ENCODE measurements at places on chromosomes 7 and 10.
A peak's percentile ranks its signal among the peaks of the same experiment; 100 is the strongest.

GRCh38 chr10:5761220-5761619 is 52.0 kb downstream of the GDI2 start:
- no peak for DNase-seq

- DNase-seq: peak; percentile 57
Observed at GRCh38 chr7:5282543-5283316, at the start of gene SLC29A4. SLC29A4 (plus strand) TSS chr7:5282943; CDS start chr7:5287817, 4,874 bp downstream.

GRCh38 chr7:149759093-149759860 is 14.1 kb downstream of the ZNF467 start:
- DNase-seq: no peak

GRCh38 chr7:25087855-25088254 is 37.2 kb downstream of the CYCS start:
- DNase-seq: peak; percentile 48

- no peak for DNase-seq
Observed at GRCh38 chr7:54904986-54905385, 113.8 kb upstream of the EGFR start.

GRCh38 chr10:85986777-85987176 is 379.8 kb downstream of the GRID1 start:
- no peak for DNase-seq

- no peak for DNase-seq
Observed at GRCh38 chr7:35025369-35025870, 11.9 kb downstream of the DPY19L1 start.

DNA sequence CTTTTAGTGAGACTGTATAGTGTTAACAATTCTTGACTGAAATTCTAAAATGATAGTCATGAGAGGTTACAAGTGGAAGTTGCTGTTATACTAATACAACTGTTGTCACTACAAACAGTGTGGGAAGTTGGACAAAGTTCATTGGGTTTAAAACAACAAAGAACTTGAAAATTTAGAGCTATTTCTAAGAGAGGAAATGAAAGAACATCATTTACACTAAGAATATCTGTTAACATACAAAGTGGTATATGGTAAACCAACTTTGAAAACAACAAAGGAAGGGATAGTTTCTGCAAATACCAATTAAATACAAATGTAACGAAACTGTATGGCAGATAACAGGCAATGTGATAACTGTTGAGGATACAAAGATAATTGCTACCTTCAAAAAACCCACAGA is 11.6 kb downstream of the MTPN start:
- DNase-seq: no peak

DNA sequence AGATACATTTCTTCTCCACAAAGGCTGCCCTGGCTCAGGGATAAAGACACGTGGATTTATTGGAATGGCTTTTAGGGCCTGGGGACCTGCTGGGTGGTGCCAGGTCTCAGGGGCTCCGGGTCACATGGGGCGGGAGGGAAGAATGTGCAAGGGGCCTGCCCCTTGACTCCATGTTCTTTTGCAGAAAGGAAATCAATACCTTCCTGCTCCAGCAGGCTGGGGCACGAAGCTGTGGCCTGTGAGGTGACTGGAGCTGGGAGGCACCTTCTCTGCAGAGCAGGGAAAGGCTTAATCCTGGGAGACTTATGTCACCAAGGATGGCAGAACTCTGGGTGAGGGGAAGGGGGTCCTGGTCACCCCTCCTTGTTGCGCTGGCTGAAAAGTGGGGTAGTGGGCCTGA is 42.3 kb upstream of the GNA12 start:
- no peak for DNase-seq

GRCh38 chr7:19964246-19964645 is 190.8 kb upstream of the TMEM196 start:
- DNase-seq: no peak

GRCh38 chr7:105389088-105389650 is 448 bp upstream of the SRPK2 start:
- no peak for DNase-seq

DNA sequence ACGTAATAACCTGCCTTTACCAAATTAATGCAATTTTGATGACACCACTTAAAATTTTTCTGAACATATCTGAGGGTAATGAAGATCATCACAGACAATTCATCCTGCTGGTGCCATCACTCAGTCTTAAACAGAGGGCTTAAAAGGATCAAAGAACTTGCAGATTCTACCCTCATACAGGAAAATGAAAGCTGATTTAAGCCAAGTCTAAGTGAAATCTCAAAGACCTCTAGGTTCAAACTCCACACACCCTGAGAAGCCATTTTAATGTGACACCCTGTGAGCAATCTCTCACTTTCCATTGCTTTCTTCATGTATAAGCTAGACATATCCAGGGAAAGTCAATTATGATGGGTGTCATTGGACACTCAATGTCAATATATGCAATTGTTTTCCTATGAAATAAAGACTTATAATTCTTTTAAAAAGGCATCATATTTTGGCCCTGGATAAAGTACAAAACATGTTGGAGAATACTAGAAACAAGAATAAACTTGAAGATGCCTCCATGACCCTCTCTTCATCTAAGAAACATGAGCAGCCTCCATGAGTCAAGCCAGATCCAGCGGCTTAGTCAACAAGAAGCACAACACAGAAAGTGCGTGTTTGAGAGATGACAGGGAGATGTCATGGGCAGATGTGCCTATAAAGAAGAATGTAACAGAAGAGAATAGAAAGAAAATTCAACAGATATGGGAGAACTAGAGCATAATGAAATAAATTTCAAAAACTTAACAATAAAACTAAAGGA is 291.9 kb downstream of the PARD3 start:
- DNase-seq: no peak

- DNase-seq: no peak
Observed at GRCh38 chr7:47358944-47359588, 222.8 kb downstream of the TNS3 start.

DNA sequence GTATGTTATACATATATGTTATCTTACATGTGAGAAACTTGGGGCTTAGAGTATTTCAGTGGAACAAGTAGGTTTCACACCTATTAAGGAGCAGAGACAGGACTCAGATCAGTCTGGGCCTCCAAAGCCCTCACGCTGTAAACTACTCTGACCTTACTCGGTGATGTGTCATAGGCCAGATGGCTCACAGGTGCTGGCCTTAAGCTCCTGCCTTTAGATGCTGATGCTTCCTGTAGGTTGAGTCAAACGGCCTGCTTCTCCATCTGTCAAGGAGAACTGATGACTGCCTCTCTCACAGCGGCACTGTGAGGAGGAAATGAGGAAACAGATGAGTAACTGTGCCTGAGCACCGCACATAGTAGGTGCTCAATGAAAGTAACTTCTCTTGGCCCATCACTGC is 312.6 kb upstream of the COBL start:
- no peak for DNase-seq

DNA sequence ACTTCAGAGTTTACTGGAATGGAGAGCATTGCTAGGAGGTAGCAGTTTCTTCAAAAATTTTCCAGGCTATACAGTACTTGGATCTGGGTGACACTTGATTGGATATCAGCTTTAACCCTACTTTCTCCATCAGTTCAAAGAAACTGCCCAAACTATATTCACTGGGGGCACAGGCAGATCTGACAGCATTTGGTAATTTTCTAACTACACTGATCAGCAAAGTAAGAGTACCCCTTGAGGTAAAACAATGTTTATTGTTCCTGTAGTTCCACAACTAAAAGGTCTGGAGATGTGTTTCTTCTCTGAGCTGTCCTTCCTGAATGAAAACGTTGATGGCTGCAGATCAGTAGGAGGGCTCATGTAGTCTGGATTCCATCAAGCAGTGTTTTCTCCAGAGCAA is 104.2 kb downstream of the CABCOCO1 start:
- DNase-seq: no peak

- DNase-seq: no peak
Observed at GRCh38 chr10:31940839-31941653, 12.4 kb upstream of the ARHGAP12 start.

DNA sequence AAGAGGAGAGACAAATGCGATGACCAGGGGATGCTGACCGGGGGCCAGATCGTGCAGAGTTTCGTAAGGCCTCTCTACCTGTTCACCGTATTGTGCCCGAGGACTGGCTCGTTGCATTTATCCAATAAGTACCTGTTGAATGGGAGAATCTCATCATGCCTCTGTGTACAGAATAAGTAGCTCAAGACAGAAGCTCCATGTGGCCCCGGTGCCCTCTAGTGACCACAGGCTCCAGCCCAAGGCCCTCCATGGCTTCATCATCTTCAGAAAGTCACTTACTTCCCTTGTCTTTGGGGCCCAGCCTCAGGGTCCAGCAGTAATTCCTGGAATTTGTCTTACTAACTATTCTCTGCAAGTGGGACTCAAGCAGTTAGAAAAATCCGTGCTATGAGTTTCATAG is 151.0 kb downstream of the CHN2 start:
- DNase-seq: no peak

- no peak for DNase-seq
Observed at GRCh38 chr7:33636359-33636758, 269.0 kb upstream of the BMPER start.

DNA sequence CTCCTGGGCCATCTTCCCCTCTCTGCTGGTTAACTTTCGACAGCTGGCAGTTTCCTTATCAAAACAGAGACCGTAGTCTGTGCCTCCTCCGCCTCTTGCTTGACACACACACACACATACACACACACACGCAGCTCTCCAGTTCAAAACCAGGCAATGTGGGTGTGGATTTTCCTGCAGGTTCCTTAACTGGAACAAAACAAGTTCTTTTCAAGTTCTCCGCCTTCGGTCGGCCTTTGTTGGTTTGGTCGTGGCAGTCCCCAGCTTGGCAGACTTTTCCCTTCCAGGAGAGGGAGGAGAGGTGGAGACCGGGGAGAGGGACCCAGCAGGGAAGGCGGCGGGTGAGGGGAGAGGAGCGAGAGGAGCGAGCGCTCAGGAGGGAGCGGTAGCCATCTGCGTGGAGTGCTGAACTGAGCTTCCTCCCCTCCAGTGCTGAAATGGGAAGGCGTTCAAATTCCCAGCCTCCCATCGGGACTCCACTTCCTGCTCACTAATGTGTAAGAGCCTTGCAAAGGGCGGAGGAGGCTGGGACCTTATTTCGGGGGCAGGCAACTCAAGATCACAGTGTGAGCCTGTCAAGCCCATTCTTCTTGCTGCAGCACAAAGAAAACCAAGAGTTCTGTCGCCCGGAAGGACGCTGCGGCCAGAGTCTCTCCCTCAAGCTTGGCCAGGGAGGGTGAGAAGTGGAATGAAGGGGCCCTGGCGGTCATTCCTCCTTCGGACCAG is 120.6 kb downstream of the PRPF18 start:
- DNase-seq: peak; percentile 61

- DNase-seq: no peak
Observed at GRCh38 chr7:68529221-68529620, 1069.1 kb upstream of the AUTS2 start.

GRCh38 chr7:105857009-105857952 is 19.1 kb downstream of the ATXN7L1 start:
- DNase-seq: no peak

- DNase-seq: no peak
Observed at GRCh38 chr7:43872406-43873110, 3.2 kb upstream of the MRPS24 start.

DNA sequence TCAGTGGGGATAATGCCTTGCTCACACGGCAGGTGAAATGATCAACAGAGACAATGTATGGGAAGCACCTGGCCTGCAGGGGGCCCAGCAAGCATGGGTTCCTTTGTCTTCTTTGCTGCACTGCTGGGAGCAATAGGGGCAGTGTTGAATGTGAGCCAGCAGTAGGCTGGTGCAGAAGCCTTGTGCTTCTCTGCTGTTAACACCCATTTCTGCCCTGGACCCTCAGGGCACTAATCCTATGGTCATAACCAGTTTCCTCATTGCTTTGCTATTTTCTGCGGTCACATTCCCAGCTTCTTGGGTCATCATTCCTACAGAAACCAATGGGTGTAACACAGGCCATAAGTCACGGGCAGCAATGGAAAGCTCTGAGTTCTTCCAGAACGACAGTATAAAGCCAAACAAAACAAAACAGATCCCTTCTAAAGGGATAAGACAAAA is 10.9 kb upstream of the LGI1 start:
- DNase-seq: peak; percentile 34

- no peak for DNase-seq
Observed at GRCh38 chr7:66696774-66697191, 43.8 kb upstream of the RABGEF1 start.

DNA sequence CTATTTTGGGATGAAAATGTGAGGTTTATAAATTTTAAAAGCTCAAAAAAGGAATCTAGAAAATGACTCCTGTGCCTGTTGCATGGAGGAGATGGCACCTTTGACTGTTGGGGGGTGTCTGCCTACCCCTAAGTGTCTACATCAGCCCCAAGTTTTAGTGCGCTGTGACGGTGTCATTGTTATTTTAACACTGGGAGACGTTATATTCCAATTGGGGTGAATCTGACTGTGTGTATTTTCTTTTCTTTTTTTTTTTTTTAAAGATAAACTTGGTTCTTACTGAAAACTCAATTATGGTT is 517 bp downstream of the SRGN start:
- DNase-seq: no peak

DNA sequence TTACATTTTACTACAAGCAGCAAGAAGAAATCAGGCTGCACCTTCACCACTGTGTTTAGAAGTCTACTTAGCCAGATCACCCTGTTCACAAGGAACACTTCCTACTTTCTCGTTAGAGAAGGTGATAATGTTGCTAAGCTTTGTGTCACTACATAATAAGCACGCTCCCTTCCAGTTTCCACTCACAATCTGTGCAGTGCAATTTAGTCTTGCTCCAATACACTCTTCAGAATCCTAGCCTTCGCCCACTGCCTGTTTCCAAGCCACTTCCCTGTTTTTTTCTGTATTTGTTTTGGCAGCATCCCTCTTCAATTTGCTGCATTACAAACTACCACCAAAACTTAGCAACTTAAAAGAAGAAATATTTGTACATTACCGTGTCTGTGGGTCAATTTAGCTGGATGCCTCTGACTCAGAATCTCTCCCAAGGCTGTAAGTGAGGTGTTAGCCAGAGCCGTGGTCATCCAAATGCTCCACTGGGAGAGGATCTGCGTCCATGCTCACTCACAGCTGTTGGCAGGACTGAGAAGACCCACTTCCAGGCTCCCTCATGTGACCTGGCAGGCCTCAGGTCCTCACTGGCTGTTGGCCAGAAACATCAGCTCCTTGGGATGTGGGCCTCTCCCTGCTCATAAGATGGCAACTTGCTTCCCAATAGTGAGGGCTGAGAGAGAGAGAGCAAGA is 110.4 kb downstream of the PON1 start:
- no peak for DNase-seq

DNA sequence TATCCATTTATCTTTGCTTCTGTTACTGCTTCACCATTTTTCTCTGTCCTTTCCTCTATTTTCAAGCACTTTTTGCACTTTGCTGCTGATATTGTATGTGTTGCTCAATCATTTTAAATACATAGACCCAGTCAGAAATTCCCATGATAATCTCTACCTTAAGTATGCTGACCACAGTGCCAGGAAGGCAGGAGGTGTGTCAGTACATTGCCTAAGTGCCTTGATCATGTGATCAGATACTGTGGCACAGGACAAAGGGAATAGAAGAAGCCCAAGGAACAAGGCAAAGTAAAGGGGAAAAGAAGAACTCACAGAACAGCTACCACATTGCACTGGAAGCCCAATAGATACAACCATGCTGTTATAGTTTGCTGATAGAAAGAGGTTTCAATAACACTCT is 53.7 kb upstream of the CD36 start:
- DNase-seq: no peak

Data from GM10248 (cell line).